Thoracic aorta (tissue), 2 donors: ENCODE measurements at places on chromosomes 4 and X. TPM values are rescaled to one million over a fixed set of nuclear protein-coding genes. Genes with fewer than 3 reads are reported as not detected.

DNA sequence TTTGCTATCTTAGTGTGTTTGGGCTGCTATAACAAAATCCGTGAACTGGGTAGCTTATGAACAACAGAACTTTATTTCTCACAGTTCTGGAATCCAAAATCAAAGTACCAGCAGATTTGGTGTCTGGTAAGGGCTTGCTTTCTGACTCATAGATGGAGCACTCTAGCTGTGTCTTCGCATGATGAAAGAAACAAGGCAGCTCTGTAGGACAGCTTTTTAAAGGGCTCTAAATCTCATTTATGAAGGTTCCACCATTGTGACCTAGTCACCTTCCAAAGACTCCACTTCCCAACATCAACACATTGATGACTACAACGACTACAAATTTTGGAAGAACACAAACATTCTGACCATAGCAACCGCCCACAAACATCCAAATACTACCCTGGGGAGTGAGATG is 158.6 kb upstream of the LCORL start:
- DNase-seq = no peak

The GPR173 gene
- 2.7 TPM for total RNA-seq

The NHS gene
- 29.6 TPM for total RNA-seq

The FAM53A gene
- total RNA-seq = 10.9 TPM

The ETDA gene
- not detected for total RNA-seq

DNA sequence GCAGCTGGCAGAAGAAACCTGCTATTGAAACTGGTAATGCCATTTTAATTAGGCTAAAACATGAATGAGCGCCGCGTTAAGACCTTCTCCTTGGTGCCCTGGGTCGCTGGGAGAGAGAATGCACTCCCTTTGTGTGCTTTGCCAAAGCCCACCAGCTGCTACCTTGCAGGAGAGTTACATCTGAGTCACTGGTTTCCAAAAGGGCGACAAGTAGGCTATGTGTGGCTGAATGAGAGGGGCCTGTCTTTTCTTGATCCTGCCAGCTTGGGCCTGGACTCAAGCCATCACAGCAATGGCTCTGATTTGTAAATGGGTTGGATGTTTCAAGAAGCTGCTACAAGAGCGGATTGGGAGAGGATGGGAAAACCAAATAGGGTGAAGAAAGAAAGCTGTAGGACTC is 81.5 kb downstream of the NHS start:
- no peak for DNase-seq

- no peak for DNase-seq
Observed at GRCh38 chr4:76582817-76583087, 147.7 kb downstream of the SHROOM3 start.

DNA sequence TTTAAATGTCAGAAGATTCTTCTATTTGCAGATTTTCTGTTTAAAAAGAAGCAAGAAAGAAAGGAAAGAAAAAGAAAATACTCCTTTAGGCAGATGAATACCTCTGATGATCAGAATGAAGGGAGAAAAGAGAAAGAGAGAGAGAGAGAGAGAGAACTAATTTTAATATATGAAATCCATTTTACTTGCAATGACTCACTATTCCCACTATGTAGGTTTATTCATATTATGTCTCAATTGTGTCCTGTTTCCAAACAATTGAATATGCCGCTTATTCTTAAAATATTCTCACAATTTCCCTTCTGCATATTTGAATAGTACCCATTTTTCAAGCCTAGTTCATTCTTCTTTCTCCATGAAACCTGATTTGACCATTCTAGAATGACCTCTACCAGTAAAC is 11.7 kb downstream of the MEPE start:
- no peak for DNase-seq

The DGKK gene
- total RNA-seq = not detected

GRCh38 chrX:130125091-130125874 is 15.0 kb upstream of the ELF4 start:
- DNase-seq = peak; percentile 50

The MID2 gene
- 34.1 TPM for total RNA-seq
